Bronchial smooth muscle cell (primary cell): ENCODE measurements at places on chromosomes 11 and 22. TPM values are rescaled to one million over a fixed set of nuclear protein-coding genes. Genes with fewer than 3 reads are reported as not detected.

The GLYATL2 gene
- 0.77 and 2.0 TPM in 2 replicates for total RNA-seq

The SLC35F2 gene
- 10.2 and 13.1 TPM in 2 replicates for total RNA-seq

The UBQLN3 gene
- 0.09 and 0.16 TPM in 2 replicates for total RNA-seq

The BRSK2 gene
- 0.16 and 0.86 TPM in 2 replicates for total RNA-seq

The KRTAP5-2 gene
- not detected in 2 replicates for total RNA-seq

The CCDC116 gene
- 0.16 and 0.26 TPM in 2 replicates for total RNA-seq

The SYCE3 gene
- 0.94 TPM in 1 of 2 replicates, not detected in the other for total RNA-seq

The POU2AF2 gene
- not detected in 2 replicates for total RNA-seq

The GGT1 gene
- 0.69 and 0.95 TPM in 2 replicates for total RNA-seq

The NRXN2 gene
- total RNA-seq, result 1.0 and 1.4 TPM in 2 replicates

The OR10A6 gene
- total RNA-seq, result not detected in 2 replicates

The GAL3ST1 gene
- not detected in 2 replicates for total RNA-seq

The CTNND1 gene
- total RNA-seq, result 75.2 and 91.6 TPM in 2 replicates

The PYGM gene
- total RNA-seq, result 3.9 and 5.0 TPM in 2 replicates

The FXYD2 gene
- total RNA-seq, result 0.09 and 0.16 TPM in 2 replicates

The RIMBP3C gene
- 0.09 and 0.47 TPM in 2 replicates for total RNA-seq

The ST3GAL4 gene
- 30.3 and 64.6 TPM in 2 replicates for total RNA-seq

The FOLR3 gene
- total RNA-seq, result 0.34 and 1.4 TPM in 2 replicates

The ZC3H12C gene
- 6.0 and 8.5 TPM in 2 replicates for total RNA-seq

The CST6 gene
- 0.16 and 0.17 TPM in 2 replicates for total RNA-seq

The ALKBH3 gene
- total RNA-seq, result 33.4 and 36.7 TPM in 2 replicates

The OR52A1 gene
- total RNA-seq, result not detected in 2 replicates
